Breast epithelium (tissue), 4 donors: ENCODE measurements at places on chromosomes 3 and 15. TPM values are rescaled to one million over a fixed set of nuclear protein-coding genes. Genes with fewer than 3 reads are reported as not detected.

The RPSA gene
- total RNA-seq: 1,290 TPM

The AGBL1 gene
- total RNA-seq: not detected

The POC1A gene
- total RNA-seq: 2.7 TPM

The CCDC13 gene
- total RNA-seq: 2.9 TPM

The SAMD7 gene
- under 0.01 TPM for total RNA-seq

The DPPA2 gene
- not detected for total RNA-seq

The DNAJA4 gene
- 28.1 TPM for total RNA-seq

The RHOV gene
- not detected for total RNA-seq

The JMJD7 gene
- 7.8 TPM for total RNA-seq

The C3orf52 gene
- total RNA-seq: 23.6 TPM

The NUDT16 gene
- total RNA-seq: 86.7 TPM

The TMC3 gene
- total RNA-seq: not detected

The PARP15 gene
- total RNA-seq: 2.9 TPM

The TRIM42 gene
- total RNA-seq: not detected

The CTXND1 gene
- total RNA-seq: not detected

The SHC4 gene
- total RNA-seq: 1.3 TPM

The KIF7 gene
- 14.4 TPM for total RNA-seq

The MYO1E gene
- total RNA-seq: 51.5 TPM

The GOLGA6L10 gene
- total RNA-seq: 0.48 TPM

The EBLN2 gene
- total RNA-seq: 10.8 TPM

The SI gene
- not detected for total RNA-seq

The RNU5B-1 gene
- total RNA-seq: not detected

The FGF7 gene
- total RNA-seq: 42.9 TPM

The GOLGA6A gene
- not detected for total RNA-seq

The DPH3 gene
- 17.7 TPM for total RNA-seq

The CCR5 gene
- total RNA-seq: 0.73 TPM

The TLR9 gene
- total RNA-seq: not detected

The EPHB1 gene
- total RNA-seq: 3.4 TPM

The CYP19A1 gene
- total RNA-seq: 1.0 TPM

The CP gene
- total RNA-seq: 30.2 TPM

The CPEB1 gene
- 6.9 TPM for total RNA-seq

The LEKR1 gene
- total RNA-seq: 2.3 TPM

The STRIT1 gene
- total RNA-seq: 0.32 TPM

The GP5 gene
- 0.16 TPM for total RNA-seq

The MNS1 gene
- 2.5 TPM for total RNA-seq

The NOX5 gene
- total RNA-seq: 1.0 TPM

The GNAT1 gene
- not detected for total RNA-seq

The CACNA1D gene
- 32.1 TPM for total RNA-seq

The MAP3K13 gene
- 23.9 TPM for total RNA-seq

The WDR72 gene
- total RNA-seq: 1.2 TPM

The TMEM212 gene
- not detected for total RNA-seq

The SLC22A13 gene
- total RNA-seq: 0.48 TPM

The CHRM5 gene
- total RNA-seq: not detected

The TAMM41 gene
- total RNA-seq: 14.7 TPM
